AG10803 (cell line): ENCODE measurements at places on chromosomes 16 and 17.

DNA sequence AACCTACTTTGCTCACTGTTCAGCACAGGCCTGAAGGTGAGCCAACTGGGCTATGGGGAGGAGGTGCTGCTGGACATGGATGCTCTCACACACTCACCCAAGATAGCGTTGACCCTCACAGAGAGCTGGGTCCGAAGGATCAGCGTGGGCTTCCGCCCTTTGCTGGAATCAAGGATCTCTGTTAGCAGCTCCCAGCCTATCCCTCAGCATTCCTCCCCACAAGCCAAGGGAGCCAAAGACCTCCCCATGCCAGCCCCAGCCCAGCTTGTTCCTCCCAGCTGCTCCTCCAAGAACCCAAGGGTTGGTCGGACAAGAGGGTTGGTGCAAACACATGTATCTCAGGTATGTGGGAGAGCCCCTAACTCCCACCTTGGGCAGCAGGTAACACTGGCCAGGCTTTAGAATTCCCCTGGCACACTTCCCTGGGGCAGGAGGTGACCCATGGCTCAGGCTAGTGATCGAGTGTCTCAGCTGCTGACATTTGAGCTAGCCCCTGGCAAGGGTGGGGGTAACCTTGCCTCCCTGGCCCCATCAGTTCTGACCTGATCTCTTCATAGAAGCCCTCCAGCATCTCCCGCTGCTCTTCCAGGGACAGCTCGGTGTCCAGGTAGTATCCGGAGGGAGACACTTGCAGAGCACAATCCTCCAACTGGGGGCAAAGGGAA, 8.3 kb downstream of the FHOD1 start:
- no peak for DNase-seq

DNA sequence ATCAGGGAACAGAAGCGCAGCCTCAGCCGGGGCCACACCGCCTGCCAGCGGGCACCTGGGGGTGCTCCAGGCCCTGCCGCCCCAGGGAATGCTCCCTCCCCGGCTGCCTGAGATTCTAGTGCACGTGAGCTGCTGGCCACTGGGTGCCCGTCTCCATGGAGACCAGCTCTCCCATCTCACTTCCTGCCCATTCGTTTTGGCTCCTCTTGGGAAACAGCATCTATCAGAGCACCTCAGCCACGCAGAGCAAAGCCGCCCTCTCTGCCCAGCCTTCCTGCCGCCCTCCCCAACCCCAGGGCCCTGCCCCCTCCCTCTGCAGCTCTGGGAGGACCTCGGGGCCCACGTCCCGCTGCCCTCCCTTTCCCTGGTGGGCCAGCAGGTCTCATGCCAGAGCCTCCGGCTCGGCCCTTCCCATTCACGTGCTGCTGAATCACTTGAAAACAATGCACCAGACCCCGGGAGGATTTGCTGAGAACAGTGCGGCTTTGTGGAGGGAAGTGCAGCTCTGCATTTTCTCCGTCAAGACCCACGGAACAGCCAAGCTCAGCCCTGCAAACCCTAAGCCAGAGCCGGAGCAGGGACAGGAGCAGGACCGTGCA, 19.4 kb downstream of the CEP295NL start:
- peak; percentile 97 for DNase-seq

- peak; percentile 38 for DNase-seq
Measured at GRCh38 chr16:89721546-89722391, 432 bp downstream of the ZNF276 start.

DNA sequence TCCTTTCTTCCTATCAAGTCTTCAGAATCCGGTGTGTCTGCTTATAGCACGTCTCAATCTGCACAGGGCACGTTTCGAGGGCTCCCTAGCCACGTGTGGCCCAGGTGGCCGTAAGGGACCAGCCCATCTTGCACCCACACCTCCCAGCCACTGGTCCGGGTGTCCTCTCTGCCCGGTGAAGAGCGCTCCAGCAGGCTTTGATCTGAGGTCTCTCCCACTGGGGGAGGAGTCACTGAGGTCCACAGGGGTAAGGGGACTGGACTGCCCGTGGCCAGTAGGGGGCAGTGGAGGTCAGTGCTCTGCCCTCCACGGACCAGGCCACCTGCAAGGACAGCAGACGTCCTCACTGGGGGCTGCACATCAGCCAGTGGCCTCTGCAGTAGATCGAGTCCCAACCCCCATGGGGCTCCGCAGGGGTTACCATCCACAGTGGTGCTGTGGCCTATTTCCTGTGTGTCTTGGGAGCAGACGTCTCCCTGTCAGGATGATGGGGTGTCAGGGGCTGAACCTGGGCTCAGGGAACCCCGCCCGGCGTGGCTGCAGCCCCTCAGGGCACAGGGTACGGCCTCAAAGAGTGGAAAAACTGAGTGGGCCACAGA, 204.1 kb upstream of the CIBAR2 start:
- DNase-seq, result peak; percentile 43

DNA sequence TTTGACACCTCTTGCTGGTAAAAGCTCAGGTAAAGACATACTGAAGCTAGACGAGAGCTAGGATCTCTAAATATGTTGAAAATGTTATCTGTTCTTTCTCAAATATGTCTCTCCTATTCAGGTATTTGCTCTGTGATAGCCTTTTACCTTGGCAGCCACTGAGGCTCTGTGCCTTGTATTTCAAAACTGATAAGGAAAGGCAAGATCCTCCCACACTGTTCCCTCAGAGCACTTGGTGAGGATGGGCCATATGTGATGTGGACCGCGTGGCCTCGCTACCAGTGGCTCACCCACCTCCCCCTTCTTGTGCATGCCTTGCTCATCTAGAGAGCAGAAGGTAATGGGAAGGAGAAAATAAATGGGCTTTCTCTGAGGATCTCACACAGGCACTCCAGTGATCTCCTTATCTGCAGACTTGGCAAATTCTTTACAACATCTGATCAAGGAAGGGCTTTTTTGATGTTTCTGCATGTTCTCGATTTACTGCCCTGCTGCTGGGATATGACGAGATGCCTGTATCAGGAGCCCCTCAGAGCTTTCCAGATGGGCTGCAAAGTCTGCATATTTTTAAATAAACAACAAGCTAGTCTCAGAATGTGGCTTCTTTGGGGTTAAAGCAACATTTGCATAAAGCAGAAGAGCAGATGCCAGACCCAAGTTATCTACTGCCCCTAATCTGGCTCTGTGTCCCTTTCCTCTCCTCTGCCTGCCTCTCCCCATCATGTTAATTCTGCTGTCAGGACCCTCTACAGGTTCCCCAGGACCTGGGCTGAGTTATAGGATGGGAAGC, 16.9 kb downstream of the HOXB1 start:
- no peak for DNase-seq

GRCh38 chr17:12734926-12735325, 54.4 kb upstream of the ARHGAP44 start:
- no peak for DNase-seq

DNA sequence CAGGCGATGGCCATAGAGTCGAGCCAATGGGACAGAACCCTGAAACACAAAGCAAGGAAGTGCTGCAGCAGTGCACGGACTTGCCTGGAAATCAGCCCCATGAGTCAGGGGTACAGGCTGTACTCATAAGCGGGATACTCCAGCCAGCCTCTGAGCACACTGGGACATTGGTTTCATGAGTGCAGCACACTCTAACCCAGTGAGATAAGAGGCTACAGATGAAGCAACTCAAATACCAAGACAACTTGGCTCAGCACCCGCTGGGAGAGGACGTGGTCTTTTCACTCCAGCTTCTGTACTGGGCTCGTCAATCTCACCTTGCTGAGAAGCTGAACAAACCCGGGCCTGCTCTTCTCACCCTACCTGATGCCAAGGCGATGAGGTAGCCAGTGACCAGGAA, 98.2 kb downstream of the AXIN2 start:
- DNase-seq, result peak; percentile 35

GRCh38 chr16:73304008-73304774, 256.3 kb upstream of the ZFHX3 start:
- no peak for DNase-seq

GRCh38 chr17:8124350-8125153, 646 bp upstream of the HES7 start:
- DNase-seq, result peak; percentile 34

DNA sequence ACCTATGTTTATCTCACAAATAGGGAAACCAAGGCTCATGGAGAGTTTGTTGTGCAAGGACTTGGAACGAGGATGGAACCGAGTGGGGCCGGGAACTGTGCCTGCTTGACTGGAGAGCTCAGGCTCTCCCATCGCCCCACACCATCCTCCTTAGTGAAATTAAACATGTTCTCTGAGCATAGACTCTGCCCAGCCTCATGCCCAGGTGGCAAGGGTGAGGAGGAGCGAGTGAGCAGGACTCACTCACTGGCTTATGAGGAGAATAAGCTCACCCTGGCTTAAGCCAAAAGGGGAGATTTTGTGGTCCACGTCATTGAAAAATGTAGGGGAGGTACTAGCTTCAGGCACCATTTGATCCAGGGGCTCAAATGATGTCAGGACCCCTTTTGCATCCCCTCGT, 44.8 kb downstream of the NKD1 start:
- DNase-seq, result no peak

DNA sequence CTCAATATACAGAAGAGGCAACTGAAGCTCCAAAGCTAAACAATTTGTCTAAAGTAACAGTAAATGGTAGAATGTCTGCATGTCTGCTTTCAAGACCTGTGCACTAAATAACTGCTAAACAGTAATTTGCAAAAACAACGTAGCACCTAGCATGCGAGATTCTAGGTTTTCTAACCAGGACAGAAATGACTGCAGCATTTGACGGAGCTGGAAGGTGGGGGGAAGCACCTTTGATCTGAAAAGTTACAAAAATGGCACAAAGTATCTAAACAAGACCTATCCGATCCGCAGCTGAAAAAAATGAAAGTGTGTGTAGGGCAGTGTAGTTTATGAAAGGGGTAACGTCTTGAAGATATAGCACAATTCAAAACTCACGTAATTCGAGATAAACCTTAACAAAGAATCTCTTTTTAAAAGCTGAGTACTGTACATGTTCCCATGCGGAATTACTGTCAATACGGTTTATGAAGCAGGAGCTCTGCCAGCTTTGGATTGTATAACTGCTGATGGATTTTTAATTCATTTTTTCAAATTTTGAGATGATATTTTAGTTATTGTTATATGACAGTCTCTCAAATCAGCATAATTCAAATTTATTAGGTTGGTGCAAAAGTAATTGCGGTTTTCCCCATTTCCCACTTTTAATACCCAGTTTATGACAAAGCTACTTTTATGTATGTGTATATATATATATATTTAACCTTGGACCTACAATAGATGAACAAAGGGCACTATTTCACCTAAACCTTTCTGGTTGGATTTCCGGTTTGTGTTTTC, 1.2 kb upstream of the WIPI1 start:
- DNase-seq, result no peak

- peak; percentile 45 for DNase-seq
Measured at GRCh38 chr17:78322858-78323455, 36.9 kb downstream of the SOCS3 start.

- DNase-seq, result peak; percentile 95
Measured at GRCh38 chr17:40303708-40304551, 5.0 kb upstream of the RARA start.

GRCh38 chr17:28612936-28613872, 781 bp downstream of the RSKR start:
- DNase-seq, result peak; percentile 24

GRCh38 chr16:22073350-22073749, 19.0 kb upstream of the VWA3A start:
- no peak for DNase-seq

DNA sequence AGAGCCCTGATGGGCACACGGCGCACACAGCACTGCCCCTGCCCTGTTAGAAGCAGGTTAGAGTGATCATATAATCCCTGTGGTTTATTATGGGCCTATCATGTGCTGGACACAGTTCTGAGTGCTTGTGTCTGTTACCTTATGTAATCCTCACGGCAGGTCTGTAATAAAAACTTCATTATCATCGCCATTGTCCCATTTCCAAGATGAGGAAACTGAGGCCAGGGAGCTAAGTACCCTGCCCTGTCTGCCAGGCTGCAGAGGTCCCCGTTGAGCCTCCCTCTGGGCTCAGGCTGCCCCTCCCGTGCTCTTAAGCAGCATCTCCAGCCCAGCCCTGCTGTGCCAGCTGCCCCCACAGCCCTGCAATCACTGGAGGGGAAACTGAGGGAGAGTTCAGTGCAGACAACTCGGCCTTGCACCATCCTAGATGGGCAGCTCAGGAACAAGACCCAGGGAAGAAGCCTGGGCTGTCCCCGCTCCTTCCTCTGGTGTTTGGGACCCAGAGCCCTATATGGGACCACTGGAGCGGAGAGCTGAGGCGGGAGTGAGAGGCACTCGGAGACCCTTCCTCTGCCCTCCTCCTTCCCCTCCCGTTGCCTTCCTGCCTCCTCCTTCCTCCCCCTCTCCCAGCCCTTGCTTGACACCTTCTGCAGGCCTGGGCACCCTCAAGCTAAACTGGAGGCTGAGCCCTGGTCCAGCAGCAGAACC, 42.0 kb downstream of the WNT3 start:
- DNase-seq, result no peak

DNA sequence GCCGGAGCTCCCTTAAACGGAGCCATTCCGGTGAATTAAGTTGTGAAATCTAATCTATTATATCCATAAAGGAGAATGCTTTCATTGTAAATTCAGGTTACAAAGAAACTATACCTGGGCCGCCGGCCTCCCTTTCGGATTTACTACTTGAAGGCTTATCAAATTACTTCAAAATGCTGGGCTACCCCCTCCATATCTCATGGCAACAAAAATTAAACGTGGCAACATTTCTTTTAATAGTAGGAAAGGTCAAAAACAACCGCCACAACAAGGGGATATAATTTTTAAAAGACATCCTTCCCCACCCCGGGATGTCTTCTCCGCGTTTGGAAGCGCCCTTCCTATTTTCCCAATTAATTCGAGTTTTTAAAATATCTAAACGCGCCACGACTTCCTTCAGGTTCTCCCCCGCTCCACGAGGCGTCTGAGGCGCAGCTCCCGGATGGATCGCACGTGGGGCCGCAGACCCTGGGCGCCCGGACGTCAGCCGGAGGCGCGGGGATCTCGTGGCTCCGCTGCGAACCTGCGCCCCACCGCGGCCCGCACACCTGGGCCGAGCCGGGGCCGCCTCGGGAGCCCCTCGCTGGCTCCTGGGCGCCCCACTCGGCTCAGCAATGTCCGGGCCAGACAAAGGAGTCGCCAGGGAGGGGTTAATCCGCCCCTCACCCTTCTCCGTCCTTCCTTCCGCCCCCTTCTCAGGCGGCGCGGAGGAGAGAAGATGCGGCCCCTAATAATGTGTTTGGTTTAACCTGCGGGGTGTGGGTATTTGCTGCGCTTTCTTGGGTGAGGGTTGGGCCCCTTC, 47.4 kb upstream of the SLC38A10 start:
- no peak for DNase-seq

DNA sequence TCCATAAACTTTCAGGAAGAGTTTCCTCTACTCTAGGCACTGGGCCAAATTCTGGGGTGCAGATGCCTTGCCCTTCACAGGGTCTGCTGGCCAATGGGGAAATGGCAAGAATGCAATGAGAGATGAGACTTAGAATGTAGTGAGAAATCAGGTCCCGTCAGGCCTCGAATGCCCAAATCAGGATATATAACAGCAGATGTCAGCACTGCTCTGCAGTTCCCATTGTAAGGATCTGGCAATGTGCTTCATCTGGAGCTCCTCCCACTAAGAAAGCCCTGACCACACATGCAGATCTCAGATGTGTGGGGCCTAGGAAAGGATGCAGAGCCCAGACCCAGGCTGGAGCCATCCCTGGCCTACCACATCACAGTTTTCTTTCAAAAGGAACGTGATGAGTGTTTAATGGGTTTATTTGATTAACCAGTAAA, 13.9 kb upstream of the LPCAT2 start:
- DNase-seq, result peak; percentile 98

- DNase-seq, result peak; percentile 91
Measured at GRCh38 chr16:70380248-70380918, 33.7 kb downstream of the DDX19A start.

- DNase-seq, result peak; percentile 54
Measured at GRCh38 chr17:59004338-59005111, 102.2 kb downstream of the TRIM37 start.
